ENCODE measurements at places on chromosomes 4 and X.

DNA sequence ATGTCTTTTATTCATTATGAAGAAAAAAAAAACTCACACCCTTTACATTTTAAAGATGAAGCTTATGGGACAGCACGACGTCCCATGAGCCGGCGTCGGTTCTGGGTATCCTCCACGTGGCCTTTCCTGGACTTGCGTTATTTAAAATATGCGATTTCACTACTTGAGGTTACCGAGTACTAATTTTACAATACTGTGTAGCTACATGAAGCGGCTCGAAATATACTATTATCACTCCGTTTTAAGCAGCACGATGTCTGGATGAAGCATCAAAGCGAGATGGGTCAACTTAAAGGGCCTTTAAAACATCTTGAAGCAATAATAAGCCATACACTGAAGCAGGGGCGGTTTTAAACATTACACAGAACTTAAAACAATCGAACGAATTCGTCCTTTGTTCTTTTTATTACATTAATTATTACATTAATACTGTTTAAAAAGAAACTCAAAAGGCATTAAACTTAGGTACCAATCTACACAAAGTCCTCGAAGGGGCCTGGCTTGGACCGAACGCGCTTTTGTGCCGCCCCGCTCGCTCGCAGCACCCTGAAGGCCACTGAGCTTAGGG, 1.4 kb upstream of the KLF3 start:
- DNase-seq: no peak

GRCh38 chr4:20046179-20046578, 205.5 kb upstream of the SLIT2 start:
- no peak for DNase-seq

DNA sequence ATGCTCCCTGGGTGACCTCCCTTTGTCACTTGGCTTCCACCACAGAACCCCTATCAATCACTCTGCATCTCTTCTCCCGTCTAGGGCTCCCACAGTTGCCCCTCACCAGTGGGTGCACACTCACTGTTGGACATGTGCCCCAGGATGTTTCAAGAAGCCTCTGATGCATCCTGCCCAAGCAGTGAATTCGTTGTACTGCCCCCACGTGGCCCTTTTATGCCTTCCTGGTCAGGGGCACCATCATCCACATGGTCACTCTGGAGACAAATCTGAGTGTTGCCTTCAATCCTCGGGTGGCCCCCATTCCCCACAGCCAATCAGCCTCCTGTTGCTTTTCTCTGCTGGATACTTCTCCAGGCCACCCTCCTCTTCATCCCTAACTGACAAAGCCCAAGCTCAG, 12.2 kb downstream of the ITIH6 start:
- no peak for DNase-seq

DNA sequence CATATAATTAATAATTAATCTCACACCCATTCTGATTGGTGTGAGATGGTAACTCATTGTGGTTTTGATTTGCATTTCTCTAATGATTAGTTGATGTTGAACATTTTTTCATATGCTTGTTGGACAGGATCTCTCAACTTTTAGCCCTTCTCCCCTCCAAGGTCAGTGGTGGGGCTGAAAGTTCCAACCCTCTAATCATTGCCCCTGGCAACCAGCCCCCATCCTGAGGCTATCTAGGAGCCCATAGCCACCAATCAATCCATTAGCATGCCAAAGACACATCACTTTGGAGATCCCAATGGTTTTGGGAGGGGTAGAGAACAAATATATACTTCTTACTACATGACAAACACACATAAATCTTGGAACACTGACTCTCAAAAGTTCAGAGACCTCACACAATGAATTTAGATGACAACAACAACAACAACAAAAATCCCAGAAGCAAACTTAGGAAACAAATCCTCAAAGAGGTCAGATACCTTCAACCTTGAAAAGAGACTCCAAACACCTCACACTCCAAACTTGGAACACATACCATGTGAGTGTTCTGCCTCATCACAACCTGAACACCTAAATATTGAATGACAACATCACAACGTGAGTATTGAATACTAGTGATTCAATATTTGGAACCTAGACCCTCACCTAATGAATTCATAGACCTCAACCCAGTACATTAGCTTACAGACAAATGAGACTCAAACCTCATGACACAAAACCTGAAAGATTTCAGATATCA, 19.0 kb upstream of the PAGE4 start:
- no peak for DNase-seq

GRCh38 chrX:140766024-140766611, 56.6 kb downstream of the LINC00632 start:
- DNase-seq: no peak

GRCh38 chr4:53684136-53685130, 93.1 kb upstream of the LNX1 start:
- DNase-seq: no peak

Data from stimulated activated CD8-positive, alpha-beta memory T cell treated with anti-CD3 and anti-CD28 coated beads, Interleukin-7, amount 100 ng/mL, for 1 hour (primary cell).